Heart right ventricle (tissue), 16 donors: ENCODE measurements at places on chromosomes 6 and 20. TPM values are rescaled to one million over a fixed set of nuclear protein-coding genes. Genes with fewer than 3 reads are reported as not detected.

DNA sequence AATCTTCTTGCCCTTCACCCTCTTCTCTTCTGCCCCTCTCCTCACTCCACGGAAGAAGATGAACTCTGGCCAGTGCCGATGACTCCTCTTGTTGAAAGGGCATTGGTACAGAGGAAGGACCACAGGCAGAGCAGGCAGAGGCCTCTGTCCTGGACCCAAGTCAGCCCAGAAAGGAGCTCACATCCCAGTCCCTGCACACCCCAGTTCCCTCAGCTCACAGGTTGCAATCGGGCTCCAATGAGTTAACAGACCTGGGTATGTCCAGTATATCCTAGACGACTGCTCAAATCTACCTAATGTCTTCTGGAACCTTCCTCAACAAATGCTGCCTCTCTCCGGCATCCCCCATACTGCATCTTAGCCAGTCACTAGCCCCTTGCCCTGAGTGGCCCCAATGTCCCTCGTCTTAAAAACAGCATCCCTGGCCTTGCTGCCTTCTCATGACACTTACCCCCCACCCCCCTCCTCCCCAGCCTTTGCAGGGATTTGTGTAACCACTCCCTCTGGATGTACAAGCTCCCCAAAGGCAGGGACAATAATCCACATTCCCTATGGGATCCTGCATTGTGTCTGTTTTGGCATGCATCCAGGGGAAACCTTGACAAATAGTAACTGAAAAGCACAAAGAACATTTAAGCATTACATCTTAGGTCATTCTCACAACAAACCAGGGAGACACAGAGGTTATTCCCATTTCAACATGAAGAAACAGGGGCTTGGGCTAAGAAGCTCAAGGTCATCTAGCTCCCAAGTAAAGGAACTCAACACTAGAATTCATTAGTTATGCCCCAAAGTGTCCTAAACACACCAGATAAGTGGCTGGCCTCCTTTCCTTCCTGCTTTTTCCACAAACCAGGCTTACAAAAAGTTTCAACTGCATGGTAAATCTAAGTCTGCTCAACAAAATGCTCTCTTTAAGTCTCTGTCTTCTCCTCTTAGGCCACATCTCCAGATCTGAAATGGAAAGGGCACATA, 45.1 kb downstream of the TRERF1 start:
- DNase-seq: peak; percentile 17

The PLN gene
- total RNA-seq: 1,920 TPM

The SLC22A16 gene
- total RNA-seq: not detected

GRCh38 chr20:35248641-35249475, 22.4 kb downstream of the MMP24 start:
- no peak for DNase-seq

DNA sequence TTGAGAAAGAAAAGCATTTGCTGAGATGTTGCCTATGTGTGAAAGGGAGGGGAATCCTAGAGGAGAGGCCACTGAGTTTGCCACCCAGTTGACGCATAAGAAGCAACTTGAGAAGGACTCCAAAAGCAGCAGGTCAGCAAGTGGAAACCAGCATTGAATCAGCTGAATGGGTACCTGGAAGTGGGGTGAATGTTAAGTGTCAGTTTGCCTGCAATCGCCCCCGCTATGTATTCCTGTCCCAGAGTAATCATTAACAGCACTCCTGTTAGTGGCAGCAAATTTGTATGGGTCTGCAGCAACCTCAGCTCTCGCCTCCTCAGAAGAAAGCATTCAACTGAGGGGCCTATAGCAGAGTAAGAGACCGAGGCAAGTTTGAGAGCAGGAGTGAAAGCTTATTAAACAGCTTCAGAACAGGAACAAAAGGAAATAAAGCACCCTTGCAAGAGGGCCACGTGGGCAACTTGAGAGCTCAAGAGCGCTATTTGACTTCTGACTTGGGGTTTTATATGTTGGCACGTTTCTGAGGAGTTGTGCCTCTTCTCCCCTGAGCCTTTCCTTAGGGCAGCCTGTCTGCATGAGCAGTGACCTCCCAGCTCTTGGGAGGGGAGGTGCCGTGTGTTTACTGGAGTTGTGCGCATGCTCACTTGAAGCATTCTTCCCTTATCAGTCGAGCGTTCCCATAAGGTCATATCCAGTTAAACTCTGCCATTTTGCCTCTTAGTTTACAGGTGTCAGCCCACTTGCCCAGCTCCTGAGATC, 122.6 kb upstream of the PHACTR1 start:
- no peak for DNase-seq

GRCh38 chr20:5509803-5510202, 193.0 kb upstream of the PROKR2 start:
- no peak for DNase-seq

DNA sequence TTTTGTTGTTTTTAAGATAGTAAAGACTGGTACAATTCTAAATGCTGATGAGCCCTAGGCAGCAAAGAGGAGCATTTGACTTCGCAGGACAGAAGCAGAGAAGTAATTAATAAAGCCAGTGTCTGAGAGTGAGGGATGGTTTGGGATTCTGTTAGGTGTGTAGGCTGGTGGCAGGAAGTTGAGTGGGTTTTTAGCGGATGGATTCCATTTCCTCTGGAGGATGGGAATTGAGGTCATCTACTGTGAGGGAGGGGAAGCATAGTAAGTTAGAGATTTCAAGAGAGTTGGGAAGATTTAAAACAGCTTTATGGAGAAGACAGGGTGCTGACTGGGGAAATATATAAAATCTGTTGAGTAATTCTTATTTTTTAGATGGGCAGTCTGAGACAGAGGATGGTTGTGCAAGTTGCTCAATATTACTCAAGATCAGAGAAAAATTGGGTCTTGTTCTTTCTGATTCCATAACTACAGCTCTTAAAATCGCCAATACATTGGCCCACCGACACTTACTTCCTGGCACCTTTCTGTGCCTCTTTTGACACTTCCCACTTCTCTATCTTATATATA, 48.8 kb downstream of the PRL start:
- DNase-seq: no peak

The ADGRF5 gene
- 92.1 TPM for total RNA-seq

The TSBP1 gene
- not detected for total RNA-seq

DNA sequence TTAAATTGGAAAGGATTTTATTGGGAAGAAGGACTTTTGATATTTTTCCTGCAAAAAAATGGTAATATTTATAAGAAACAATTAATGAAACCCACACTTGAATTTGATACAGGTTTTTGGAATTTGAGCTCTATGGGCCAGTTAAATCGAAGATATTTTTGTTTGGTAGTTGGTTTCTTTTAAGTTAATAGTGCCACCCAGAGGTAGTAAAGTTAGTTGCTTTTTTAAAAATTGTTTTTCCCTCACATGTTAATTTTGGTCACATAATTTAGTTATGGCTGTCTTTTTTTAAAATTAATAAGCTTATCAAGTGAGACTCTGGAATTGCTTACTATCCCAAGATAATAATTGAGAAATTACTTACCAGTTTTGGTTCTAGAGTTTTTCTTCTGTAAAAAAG, 7.1 kb downstream of the PRIM2 start:
- DNase-seq: no peak

DNA sequence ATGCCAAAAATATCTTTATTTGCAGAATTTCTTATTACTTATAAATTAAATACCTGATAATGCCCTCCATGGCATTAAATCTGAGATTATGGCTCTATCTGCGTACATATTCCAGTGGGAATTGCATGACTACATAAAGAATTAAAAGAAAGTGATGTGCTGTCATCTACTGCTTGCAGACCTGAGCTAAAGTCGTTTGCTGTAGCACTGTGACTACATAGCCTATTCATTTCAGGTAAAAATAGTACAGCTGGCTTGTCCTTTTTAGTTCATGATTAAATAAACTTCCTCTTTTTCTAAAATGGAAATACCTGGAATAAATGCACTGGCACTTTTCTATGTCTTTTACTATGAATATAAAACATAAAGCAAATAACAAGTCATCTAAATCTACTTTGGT, 78.1 kb downstream of the CGA start:
- DNase-seq: no peak

The IRF4 gene
- total RNA-seq: 0.05 TPM
